ENCODE measurements at places on chromosomes 16 and 17.

GRCh38 chr16:71526111-71526631 is at the start of gene CHST4:
TSS of gene CHST4 (plus strand) at chr16:71526426. CDS start at chr16:71536678, 10,252 bp downstream.
- no peak for DNase-seq

DNA sequence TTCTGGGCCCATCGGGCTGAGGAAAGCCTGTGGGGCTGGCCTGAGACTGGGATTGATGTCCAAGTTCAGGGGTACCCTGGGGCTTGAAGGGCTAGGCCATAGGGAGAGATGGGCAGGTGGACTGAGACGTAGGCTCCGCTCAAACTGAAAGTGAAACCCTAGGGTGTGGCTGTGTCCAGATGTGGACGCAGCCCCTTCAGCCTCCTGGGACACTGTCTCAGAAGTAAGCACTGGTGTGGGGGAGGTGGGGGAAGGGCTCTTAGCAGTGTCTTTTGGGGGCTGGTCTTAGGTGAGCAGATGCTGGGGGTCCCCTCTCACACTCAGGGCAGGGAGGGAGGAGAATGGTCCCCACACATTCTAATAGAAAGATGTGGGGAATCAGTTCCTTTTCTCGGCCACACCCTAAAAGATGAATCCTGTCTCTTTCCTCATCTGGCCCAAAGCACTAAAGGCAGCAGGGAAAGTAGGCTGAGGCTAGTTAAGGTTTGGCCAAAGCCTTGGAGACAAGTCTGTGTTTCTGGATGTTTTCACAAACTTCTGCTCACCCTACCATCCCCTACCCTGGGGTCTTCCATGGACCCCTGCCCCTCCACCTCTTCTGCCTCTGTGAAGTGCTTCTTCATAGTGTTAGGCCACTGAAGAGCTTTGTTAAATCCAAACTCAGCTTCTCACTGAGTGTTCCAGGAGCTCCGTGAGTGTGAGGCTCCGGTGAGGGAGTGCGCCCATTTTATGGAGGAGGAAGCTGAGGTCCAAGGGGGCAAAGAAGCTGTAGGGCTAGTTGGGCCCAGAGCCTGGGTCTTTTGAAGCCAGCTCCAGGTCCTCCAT is 5.6 kb downstream of the FMNL1 start:
- DNase-seq = no peak

- no peak for DNase-seq
Observed at GRCh38 chr17:37447641-37448040, 41.0 kb downstream of the TADA2A start.

GRCh38 chr16:75203667-75204409 is 3.1 kb downstream of the CTRB2 start:
- DNase-seq = no peak

DNA sequence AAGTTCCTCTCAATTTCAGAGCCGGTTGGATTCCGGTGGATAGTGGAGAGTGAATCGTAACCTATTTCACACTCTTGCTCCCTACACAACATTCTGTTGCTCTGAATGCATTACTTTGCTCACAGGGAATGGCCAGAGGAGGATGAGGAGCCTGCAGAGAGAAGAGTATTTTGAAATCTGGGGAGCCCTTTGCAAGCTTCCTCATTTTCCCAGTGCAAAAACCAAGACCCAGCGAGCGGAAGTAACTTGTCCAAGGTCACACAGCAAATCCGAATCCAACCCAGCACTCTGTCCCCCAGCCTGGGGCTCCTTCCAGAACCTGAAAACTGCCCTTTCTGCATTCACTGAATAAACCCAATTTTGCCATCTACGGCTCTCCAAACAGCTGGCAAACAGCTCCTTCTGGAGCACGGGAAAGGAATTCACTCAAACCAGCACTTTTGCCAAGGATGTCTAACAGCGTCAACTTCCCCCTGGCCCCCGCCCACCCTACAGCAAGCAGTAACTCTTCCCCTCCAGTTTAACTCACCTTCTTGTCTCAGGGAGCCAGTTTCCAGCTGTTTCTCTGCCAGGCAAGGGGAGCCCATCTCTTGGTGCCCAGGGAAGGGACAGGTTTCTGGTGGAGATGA is 557 bp downstream of the KCNG4 start:
- DNase-seq = no peak

GRCh38 chr17:2393954-2394749 is 6.7 kb downstream of the MNT start:
- DNase-seq = no peak

DNA sequence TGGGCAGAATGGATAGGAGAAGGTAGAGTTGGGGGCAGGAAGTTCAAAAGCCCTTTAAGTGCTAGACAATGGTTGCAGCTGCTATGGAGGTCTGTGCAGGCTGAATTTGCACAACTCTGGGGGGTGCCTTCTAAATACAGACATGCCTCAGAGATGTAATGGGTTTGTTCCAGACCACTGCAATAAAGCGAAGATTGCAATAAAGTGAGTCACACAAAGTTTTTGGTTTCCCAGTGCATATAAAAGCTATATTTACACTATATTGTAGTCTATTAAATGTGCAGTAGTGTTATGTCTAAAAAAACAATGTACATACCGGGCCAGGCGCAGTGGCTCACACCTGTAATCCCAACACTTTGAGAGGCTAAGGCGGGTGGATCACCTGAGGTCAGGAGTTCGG is 60.5 kb upstream of the MYOCD start:
- DNase-seq = no peak

GRCh38 chr17:50111673-50112655 is 16.8 kb downstream of the PDK2 start:
- DNase-seq = no peak

DNA sequence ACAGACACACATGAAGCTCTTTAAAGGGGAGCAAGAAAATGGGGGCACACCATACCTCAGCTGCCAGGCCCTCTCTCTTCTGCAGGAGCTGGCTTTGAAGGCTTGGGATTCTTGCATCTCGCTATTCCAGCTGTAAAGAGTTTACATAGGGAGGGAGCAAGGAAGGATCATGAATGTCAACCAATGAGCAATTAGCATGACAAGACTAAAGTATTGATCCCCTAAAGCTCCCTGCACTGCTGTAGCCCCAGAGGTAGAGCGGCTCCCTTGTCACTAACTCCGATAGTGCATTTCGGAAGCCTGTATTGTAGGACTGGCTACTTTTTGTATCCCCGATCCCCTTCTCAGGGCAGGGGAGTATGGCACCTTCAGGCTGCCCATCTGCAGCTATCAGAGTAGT is 113.4 kb upstream of the PMFBP1 start:
- no peak for DNase-seq

- no peak for DNase-seq
Observed at GRCh38 chr16:21134053-21134452, 16.6 kb downstream of the DNAH3 start.

DNA sequence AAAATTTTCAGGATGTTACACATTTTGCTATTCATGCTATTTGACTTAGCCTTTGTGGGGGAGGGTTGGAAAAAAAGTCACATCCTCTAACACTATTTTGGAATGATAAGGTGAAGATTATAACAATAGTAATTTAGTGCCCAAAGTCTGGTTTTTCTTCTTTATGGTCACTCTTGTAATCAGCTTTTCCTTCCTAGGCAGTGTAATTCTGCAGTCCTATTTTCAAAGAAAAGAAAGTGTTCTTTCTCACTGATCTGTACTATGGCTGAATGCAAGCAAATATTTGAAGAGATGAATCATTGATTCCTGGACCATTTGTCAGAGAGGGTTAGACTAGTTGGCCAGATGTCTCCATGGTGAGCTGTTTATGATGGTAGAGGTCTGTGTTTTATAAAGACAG is 8.4 kb downstream of the RSPRY1 start:
- no peak for DNase-seq
